ENCODE measurements at places on chromosomes 1 and 21.

- H3K36me3 ChIP-seq = no peaks in the 10 kb centered on the region
- no peak within 1 kb of the TSS for H3K27ac ChIP-seq
- H3K4me1 ChIP-seq = peaks cover 6% of the 10 kb centered on the region
- no peak for DNase-seq
Observed at GRCh38 chr1:48222501-48223242, at the start of gene SLC5A9. Gene SLC5A9, plus strand, starts transcription at chr1:48222716. Its CDS starts 21 bp downstream, at chr1:48222737.

GRCh38 chr1:232435729-232436128 is 194.2 kb downstream of the SIPA1L2 start:
- H3K36me3 ChIP-seq = no peaks in the 10 kb centered on the region
- no peaks in the 10 kb centered on the region for H3K4me1 ChIP-seq
- no peak overlapping the region for H3K4me3 ChIP-seq
- H3K27ac ChIP-seq = no peak overlapping the region
- H3K27me3 ChIP-seq = no peaks in the 10 kb centered on the region

- no peak for DNase-seq
- H3K4me3 ChIP-seq = no peak within 1 kb of the TSS
- no peaks in the 10 kb centered on the region for H3K4me1 ChIP-seq
- H3K27me3 ChIP-seq = no peaks in the 10 kb centered on the region
- H3K27ac ChIP-seq = no peak within 1 kb of the TSS
Observed at GRCh38 chr1:248755517-248755916, at the start of gene LYPD8. Gene LYPD8, minus strand, starts transcription at chr1:248755759. Its CDS starts 4,678 bp downstream, at chr1:248751081.

DNA sequence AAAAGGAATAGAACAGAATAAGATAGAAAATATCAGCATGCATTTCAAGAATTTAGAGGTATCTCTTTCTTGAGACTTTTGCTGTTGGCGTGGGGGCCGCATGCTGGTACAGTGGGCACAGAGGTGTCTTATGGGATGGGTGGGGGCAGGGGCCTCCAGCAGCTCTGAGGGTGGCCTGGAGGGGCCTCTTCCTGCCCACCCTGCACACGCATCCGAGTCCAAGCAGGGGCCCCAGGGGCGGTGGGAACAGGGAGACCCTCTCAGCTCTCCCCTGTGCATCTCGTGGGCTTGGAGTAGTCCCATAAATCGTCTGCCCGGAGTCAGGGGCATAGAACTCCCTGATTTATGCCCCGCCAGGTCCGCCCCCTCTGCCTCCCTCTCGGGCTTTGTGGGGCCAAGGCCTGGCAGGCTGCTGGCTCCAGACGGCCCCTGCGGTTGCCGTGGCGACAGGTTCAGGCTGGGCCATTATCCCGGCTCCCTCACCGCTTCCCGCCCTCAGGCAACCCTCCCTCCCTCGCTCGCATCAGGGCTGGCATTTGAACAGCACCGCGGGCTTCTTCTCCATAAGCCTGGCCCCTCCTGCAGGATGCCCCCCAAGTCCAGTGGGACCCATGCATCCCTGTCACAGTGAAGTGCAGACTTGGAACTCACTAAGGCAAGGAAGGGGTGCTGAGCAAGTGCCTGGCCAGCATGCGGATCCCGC is 133.2 kb upstream of the ZBTB40 start:
- H3K27ac ChIP-seq = no peak overlapping the region
- no peaks in the 10 kb centered on the region for H3K4me1 ChIP-seq
- no peak for DNase-seq
- H3K4me3 ChIP-seq = no peak overlapping the region
- H3K27me3 ChIP-seq = no peaks in the 10 kb centered on the region

DNA sequence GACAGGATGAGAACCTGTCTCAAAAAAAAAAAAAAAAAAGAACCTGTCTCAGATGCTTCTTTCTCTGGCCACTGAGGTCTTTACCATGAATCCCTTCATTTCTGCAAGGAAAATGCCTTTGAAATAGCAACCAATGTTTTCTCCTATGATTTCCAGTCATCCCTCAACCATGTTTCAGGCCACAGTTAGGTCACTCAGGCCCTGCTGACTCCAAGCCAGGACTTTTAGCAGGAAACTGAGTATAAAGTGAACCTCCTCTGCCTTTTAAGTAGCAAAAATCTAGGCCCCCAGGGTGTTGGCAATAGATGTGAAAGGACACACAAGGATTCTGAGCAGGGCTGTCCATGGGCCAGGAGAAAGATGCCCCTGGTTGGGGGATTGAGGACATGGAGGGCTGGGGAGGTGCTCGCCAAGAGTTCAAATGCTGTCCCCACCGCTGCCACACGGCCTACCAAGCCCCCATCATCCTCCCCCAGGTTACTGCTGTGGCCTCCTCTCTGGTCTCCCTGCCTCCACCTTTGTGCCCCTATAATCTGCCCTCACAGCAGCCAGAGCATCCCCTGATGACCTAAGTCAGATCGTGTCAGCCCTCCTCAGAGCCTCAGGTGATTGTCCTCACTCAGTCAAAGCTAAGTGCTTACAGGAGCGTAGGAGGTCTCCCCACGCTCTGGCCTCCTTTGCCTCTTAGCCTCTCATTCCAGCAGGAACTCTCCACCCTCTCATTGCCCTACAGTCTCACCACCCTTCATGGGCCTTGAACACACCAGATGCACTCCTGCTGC is 54.6 kb downstream of the MATN1 start:
- H3K4me3 ChIP-seq = no peak overlapping the region
- H3K36me3 ChIP-seq = no peaks in the 10 kb centered on the region
- DNase-seq = no peak
- no peak overlapping the region for H3K27ac ChIP-seq
- no peaks in the 10 kb centered on the region for H3K27me3 ChIP-seq

- H3K27ac ChIP-seq = no peak overlapping the region
- H3K4me1 ChIP-seq = no peaks in the 10 kb centered on the region
- no peak overlapping the region for H3K4me3 ChIP-seq
- H3K27me3 ChIP-seq = no peaks in the 10 kb centered on the region
- DNase-seq = no peak
Observed at GRCh38 chr1:34524783-34525182, 230.1 kb upstream of the GJB5 start.

- peaks cover 2% of the 10 kb centered on the region for H3K4me1 ChIP-seq
- DNase-seq = no peak
- peaks cover 14% of the 10 kb centered on the region for H3K36me3 ChIP-seq
Observed at GRCh38 chr1:110903853-110904500, 31.0 kb downstream of the CD53 start.

DNA sequence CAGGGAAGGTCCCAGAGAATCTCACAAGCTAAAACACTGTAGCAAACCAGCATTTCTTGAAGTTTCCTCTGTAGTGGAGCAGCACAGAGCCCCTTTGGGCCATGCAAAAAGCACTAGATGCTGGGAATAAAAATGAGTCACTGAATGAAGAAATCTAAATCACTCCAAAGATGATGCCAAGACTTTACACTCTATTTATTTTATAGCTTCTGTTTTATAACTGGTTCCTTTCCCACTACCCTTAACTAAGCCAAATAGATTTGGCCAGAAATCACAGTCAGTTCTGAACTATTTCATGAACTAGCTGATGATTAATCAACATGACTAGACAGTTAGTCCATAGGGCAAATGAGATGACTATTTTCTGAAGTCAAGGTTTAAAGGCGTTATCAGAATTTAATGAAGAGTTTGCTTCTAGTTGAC is 89.5 kb downstream of the SCMH1 start:
- DNase-seq = no peak
- H3K4me3 ChIP-seq = no peak overlapping the region
- no peak overlapping the region for H3K27ac ChIP-seq

- no peak for DNase-seq
- H3K4me1 ChIP-seq = no peaks in the 10 kb centered on the region
- H3K4me3 ChIP-seq = no peak overlapping the region
- no peak overlapping the region for H3K27ac ChIP-seq
- no peaks in the 10 kb centered on the region for H3K27me3 ChIP-seq
- H3K36me3 ChIP-seq = no peaks in the 10 kb centered on the region
Observed at GRCh38 chr21:41600556-41600955, 92.6 kb upstream of the TMPRSS2 start.

DNA sequence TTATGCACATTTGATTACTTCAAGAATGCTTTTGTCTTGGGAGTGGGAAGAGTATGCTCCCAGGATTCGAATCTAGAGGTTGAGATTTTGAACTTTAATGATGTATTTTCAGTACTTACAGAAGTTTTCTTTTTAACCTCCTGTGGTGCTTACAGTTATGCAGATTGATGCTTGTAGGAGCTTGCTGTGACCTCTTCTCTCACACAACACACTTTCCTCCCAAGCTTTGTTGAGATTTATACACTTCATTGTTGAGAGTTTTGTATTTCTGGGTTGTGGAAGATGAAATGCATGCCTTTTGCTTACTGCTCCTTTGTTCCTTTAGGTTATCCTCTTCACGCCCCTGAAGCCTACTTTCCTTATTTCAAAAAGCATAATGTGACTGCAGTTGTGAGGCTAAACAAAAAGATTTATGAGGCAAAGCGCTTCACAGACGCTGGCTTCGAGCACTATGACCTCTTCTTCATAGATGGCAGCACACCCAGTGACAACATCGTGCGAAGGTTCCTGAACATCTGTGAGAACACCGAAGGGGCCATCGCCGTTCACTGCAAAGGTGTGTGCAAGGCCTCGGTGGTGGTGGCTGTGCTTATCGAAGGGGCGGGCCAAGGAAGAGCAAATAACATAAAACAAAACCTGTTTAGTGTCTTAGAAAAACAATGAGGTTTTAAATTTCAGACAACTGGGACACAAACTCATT is 75.5 kb upstream of the GPR88 start:
- DNase-seq = no peak
- no peak overlapping the region for H3K27ac ChIP-seq

- no peak overlapping the region for H3K4me3 ChIP-seq
- DNase-seq = no peak
- H3K36me3 ChIP-seq = no peaks in the 10 kb centered on the region
Observed at GRCh38 chr1:80154176-80154575, 1147.6 kb upstream of the ADGRL4 start.

DNA sequence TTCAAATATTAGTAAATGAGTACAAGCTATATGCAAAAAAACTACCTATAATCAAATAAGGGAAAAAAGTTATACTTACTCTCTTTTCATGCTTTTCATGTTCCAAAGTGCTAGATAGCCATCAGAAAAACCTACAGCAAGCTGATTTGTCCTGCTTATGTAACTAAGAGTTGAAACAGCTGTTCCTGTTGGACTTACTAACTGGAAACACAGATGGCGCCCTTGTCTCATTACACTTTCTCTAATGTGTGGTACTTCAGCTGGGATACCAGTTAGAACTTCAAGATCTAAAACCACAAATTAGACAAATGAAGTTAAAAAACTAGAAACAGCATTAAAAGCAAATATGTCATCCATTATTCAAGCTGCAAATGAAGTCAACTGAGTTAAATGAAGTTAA is 24.3 kb downstream of the AHCTF1 start:
- H3K27me3 ChIP-seq = no peaks in the 10 kb centered on the region
- peak; percentile 26 for DNase-seq
- H3K4me1 ChIP-seq = no peaks in the 10 kb centered on the region
- H3K36me3 ChIP-seq = no peaks in the 10 kb centered on the region
- no peak overlapping the region for H3K4me3 ChIP-seq
- H3K27ac ChIP-seq = no peak overlapping the region

DNA sequence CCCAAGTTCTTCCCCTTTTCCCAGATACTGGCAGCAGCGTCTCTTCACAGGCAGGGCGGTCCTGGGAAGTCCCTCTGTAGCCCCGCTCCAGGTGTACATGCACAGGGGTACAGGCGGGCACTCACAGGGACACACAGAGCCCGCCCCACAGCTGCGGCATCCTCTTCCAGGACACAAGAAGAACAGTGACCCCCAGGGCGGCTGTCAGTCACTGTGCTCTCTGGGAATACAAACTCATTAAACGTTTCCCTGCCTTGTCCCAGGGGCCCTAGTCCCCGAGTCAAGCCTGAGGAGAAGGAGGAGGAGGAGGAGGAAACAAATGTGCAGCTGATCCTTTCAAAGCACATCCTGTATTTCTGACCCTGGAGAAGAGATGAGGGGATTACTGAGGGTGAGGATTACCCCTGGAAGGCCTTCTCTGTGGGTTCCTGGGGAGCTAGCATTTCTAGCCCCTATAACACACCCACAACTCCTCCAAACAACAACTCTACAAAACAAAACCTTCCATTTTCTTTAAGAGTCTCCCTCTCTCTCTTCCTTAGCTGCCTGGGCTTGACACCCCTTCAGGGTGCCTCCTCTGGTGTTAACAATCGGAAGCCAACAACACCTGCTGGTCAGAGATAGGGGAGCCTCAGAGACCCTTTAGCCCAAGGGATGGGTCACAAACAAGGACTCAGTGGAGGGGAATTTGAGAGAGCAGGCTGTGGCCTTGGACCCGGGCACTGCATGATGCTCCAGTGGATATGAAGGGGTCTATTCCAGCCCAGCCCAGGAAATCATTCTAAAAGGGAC is 28.4 kb upstream of the DMBX1 start:
- H3K27ac ChIP-seq = no peak overlapping the region
- no peaks in the 10 kb centered on the region for H3K36me3 ChIP-seq
- no peaks in the 10 kb centered on the region for H3K27me3 ChIP-seq
- no peaks in the 10 kb centered on the region for H3K4me1 ChIP-seq
- no peak for DNase-seq

DNA sequence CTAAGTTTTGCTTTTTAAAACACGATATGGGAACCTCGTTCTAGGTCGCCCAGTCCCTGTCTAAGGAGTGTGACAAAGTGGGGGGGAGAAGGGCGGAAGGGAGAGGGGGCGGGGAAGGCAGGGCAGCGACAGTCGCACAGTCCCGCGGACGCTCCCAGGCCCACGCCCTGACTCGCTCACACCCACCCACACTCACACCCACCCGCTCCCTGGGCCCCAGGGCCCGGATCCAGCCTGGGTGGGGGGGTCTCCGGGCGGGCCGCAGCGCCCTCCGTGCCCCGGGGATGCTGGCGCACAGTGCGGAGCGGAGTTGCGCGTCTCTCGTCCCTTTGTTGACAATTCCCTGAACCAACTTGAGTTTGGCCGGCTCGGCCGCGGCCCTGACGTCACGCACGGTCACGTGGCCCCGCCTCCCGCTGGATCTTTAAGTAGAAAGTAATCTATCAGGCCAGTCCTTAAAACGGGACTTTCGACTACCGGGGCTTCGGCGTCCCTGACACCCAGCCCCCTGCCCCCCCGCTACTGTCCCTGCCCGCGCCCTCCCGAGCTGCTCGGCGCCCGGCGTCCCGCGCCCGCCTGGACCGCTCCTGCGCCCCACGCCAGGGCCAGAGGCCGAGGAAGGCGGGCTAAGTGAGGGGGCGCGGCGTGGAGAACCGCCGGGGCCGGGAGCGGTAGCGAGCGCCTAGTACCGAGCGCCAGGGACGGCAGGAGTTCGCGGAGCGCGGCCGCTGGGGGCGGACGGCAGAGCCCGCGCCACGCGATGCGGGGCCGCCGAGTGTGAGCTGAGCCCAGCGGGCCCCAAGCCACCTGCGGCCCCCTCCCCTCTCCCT is at the start of gene FOXD3:
Gene FOXD3 (plus strand): TSS at position 454 of the 830 bp plus-strand sequence. CDS start 492 bp downstream, outside the sequence.
- peaks cover 77% of the 10 kb centered on the region for H3K27me3 ChIP-seq
- no peak within 1 kb of the TSS for H3K27ac ChIP-seq
- DNase-seq = peak; percentile 26
- peak within 1 kb of the TSS; percentile 40 for H3K4me3 ChIP-seq
- H3K4me1 ChIP-seq = peaks cover 13% of the 10 kb centered on the region

Measured in naive thymus-derived CD4-positive, alpha-beta T cell (primary cell).